ENCODE measurements at places on chromosomes 1 and 21.

- no peak for DNase-seq
These were observed 10.5 kb downstream of the DNAH14 start for GRCh38 chr1:224939844-224940425.

DNA sequence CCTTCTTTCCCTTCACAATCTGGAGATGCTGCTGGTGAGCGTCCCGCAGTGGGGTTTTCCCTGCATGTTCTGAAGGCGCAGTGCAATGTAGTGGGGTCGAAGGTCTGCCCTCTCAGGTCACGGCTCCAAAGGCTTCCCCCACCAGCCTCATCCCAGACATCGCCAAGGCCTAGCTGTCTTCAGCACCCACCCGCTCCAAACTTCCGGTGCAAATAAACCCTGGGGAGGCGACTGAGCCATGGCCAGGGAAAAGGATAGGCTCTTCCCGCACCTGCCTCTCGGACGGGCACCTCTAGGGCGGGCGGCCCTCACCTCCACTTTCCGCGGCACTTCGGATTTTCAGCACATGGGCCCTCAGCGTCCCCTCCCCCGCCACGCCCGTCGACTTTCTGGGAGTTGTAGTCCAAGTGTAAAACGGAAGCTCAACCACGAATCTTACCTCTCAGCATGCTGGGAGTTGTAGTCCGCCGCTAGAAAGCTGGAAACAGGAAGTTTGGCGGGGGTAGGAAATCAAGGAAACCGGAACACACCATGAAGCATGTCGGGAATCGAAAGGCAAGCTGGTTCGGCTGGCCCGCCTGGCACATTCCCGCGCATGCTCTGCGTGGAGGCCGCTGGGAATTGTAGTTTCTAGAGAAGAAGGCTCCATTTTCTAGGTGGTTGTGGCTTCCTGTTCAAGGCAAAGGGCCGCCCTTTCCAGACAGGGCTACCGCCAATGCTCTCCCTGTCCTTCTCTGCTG is at the start of gene MRPL24:
TSS of gene MRPL24 (minus strand) at position 348 of the 740 bp plus-strand sequence. CDS start 2,384 bp downstream, outside the sequence.
- peak; percentile 94 for DNase-seq

DNA sequence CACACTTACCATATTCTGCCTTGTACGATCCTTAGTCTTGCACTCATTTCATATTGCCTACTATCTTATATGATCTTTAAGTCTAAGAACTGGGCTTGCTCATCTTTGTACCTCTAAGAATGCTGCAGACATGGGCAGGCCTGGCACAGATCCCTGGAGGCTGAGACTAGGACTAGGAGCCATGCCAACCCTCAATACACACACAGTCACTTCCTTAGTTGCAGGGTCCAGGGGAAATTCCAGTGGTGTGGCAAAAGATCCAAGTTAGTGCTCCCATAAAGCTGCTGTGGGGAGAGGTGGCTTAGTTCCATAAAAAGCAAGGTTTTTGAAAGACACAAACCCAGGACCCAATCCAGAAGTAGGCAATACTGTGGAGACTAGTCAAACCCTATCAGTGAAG is 59.9 kb downstream of the CYYR1 start:
- no peak for DNase-seq

DNA sequence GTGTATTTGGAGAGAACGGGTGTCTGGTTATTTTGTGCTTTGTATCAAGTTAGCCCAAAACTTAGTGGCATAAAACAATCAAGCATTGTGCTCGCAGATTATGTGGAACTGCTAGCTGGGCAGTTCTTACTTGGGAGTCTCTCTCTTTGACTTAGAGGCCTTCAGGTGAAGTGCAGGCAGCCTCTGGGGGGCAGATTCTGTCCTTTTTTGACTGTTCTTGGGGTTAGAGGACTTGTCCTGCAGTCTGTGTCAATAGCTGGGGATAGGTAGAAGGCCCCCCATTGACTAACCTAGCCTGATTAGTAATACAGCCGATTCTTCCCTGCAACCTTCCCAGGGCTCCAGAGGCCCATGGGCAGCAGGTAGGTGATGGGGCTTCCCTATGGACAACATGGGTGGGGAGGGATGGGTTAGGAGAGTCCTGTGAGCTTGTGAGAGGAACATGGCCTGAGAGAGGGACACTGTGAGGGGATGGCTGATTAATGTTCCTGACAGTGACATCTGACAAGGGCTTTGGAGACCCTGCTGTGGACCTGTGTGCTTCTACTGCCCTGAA is 37.2 kb upstream of the ACOT11 start:
- DNase-seq = no peak
